ENCODE measurements at places on chromosomes 12 and 14. TPM values are rescaled to one million over a fixed set of nuclear protein-coding genes. Genes with fewer than 3 reads are reported as not detected.

The POU6F1 gene
- 4.8 TPM for total RNA-seq

The RBMS2 gene
- total RNA-seq: 17.4 TPM

The SOX5 gene
- total RNA-seq: 1.7 TPM

The RASSF3 gene
- total RNA-seq: 28.0 TPM

The POMT2 gene
- total RNA-seq: 15.3 TPM

The HCAR2 gene
- not detected for total RNA-seq

The HOXC4 gene
- total RNA-seq: 0.15 TPM

The CIDEB gene
- 6.3 TPM for total RNA-seq

The KRT77 gene
- not detected for total RNA-seq

The PGF gene
- 1.5 TPM for total RNA-seq

The LMNTD1 gene
- 0.55 TPM for total RNA-seq

The SLCO1B1 gene
- total RNA-seq: not detected

The NANOG gene
- 0.06 TPM for total RNA-seq

The VASH1 gene
- 1.6 TPM for total RNA-seq

The HOXC6 gene
- total RNA-seq: not detected

The SRP54 gene
- 33.9 TPM for total RNA-seq

The DCN gene
- total RNA-seq: 48.2 TPM

The GLS2 gene
- 32.2 TPM for total RNA-seq

The TTC8 gene
- total RNA-seq: 5.9 TPM

The RTN1 gene
- 1.5 TPM for total RNA-seq

The MSRB3 gene
- 4.0 TPM for total RNA-seq

The POTEM gene
- not detected for total RNA-seq

The C12orf54 gene
- not detected for total RNA-seq

The EDDM3A gene
- total RNA-seq: not detected

The TAS2R8 gene
- total RNA-seq: not detected

The CLEC9A gene
- not detected for total RNA-seq

The LRP1-AS gene
- not detected for total RNA-seq

The ZNF891 gene
- 1.1 TPM for total RNA-seq

The CLEC4C gene
- total RNA-seq: not detected

The MSI1 gene
- total RNA-seq: 3.2 TPM

The SERPINA1 gene
- 328 TPM for total RNA-seq

The KCNJ8 gene
- 28.8 TPM for total RNA-seq

The SLCO1C1 gene
- total RNA-seq: 0.31 TPM

The AHNAK2 gene
- 1.5 TPM for total RNA-seq

The ALG10 gene
- 3.2 TPM for total RNA-seq

The SYNDIG1L gene
- not detected for total RNA-seq

The ERP27 gene
- 101 TPM for total RNA-seq

The OASL gene
- total RNA-seq: 0.31 TPM

The ATXN7L3B gene
- 12.3 TPM for total RNA-seq

The HVCN1 gene
- 0.42 TPM for total RNA-seq

The SIX6 gene
- not detected for total RNA-seq

The KCNC2 gene
- not detected for total RNA-seq

The RNU6-7 gene
- total RNA-seq: not detected

The KRT8 gene
- 317 TPM for total RNA-seq

Data from pancreas (tissue), 10 donors.